Dermis microvascular lymphatic vessel endothelial cell (primary cell): ENCODE measurements at places on chromosomes 4 and X.
A peak's percentile ranks its signal among the peaks of the same experiment; 100 is the strongest.

DNA sequence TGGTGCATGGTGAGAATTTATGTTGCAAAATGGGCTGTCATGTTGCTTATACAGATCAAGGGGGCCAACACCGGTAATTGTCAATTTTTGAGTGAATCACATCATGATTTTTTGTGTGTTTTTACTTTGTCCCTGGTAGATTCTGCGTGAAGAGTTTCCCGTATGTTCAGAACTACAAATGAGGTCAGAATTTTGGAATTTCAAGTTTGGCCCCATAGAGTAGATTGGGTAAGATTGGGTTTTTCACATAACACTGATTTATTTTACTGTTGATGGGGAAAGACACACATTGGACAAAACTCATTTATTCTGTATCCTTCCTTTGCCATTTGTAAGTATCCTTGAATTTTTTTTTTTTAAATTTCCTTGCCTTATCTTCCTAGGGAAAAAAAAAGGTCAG, 158.5 kb upstream of the MXRA5 start:
- no peak for DNase-seq

DNA sequence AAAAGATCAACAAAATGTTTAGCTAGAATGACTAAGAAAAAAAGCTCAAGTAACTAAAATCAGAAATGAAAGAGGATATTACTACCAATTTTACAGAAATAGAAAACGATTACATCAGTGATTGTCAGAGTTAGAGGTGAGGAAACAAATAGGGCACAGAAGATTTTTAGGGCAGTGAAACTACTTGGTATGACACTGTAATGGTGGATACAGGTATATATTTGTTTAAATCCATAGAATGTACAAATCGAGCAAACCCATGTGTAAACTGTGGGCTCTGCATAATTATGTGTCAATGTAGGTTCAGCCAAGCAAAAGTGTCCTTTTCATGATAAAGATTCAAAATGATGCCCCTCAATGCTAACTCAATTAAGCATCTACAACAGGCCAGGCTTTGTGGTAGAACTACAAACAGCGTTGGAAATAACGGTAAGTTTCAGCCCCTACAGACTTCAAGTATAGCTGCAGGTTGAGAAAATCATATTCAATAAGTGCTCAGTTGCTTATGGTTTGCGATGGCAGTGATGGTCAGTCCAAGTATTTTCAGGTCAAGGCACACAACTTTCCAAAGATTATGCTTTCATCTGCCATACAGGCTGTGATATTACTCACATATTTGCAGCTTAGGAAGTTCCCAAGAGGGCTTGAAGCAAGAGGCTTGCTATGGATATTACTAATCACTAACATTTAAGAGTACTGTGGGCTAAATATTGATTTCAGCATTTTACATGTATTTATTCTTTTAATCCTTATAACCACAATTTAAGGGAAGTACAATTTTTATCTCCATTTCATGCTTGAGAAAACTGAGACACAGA, 158.6 kb downstream of the TET2 start:
- DNase-seq, result no peak

GRCh38 chr4:121711263-121712000, 14.7 kb upstream of the ANXA5 start:
- peak; percentile 91 for DNase-seq

DNA sequence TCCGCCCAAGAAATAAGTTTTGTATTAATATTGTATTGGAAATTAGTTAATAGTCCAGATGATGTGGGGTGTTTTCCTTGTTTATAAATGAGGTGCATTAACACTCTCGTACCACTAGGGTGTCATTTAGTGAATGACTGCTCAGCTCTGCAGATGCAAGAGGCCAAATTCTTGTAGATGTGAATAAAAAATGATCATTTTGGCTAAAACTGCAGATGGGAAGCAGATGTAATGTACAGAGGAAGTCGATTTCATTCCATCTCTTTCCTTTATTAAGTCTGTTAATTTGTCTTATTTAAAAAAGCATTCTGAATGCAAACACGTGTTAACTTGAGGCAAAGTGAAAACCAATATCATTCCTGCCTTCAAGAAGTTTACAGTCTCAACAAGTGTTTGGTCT, 108.1 kb downstream of the DHX15 start:
- no peak for DNase-seq

DNA sequence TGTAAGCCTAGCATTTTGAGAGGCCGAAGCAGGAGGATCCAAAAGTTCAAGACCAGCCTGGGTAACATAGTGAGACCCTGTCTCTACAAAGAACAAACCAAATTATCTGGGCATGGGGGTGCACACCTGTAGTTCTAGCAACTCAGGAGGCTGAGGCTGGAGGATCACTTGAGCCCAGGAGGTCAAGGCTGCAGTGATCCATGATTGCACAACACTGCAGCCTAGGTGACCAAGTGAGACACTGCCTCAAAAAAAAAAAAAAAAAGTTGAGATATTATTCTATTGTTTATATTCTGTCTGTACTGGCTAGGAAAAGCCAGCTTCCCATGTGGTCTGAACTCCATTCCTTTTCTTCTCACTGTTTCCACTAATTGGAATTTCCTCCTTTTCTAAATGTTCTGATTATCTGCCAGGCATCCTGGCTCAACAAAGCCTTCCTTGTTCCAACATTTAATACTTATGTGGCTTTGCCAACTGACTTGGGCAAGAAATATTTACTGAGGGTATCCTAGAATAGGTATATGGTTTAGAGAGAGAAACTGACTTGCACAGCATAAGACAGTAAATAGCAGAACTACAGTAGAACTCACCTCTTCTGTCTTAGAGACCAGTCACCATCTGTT, 175.2 kb upstream of the ADAMTS3 start:
- DNase-seq, result no peak

DNA sequence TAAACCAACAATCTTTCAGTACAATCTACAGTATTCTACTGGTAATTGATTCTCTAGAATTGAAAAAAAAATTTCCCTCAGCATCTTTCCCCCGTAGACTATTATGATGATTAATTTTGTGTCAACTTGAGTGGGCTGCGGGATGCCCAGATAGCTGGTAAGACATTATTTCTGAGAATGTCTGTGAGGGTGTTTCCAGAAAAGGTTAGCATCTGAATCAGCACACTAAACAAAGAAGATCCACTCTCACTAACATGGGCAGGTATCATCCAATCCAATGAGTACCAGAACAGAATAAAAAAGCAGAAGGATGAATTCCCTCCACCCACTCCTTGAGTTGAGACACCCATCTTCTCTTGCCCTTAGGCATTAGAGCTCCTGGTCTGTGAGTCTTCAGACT, 186.1 kb upstream of the MAB21L2 start:
- no peak for DNase-seq

- DNase-seq, result peak; percentile 18
Measured at GRCh38 chr4:22607382-22607781, 85.4 kb upstream of the GBA3 start.

GRCh38 chr4:114547340-114548134, 51.1 kb upstream of the UGT8 start:
- no peak for DNase-seq

- no peak for DNase-seq
Measured at GRCh38 chrX:7085879-7086278, 61.6 kb upstream of the STS start.

- no peak for DNase-seq
Measured at GRCh38 chr4:8043596-8043995, 103.9 kb upstream of the AFAP1 start.
